G401 (cell line): ENCODE measurements at places on chromosomes 2 and 18. TPM values are rescaled to one million over a fixed set of nuclear protein-coding genes. Genes with fewer than 3 reads are reported as not detected.

DNA sequence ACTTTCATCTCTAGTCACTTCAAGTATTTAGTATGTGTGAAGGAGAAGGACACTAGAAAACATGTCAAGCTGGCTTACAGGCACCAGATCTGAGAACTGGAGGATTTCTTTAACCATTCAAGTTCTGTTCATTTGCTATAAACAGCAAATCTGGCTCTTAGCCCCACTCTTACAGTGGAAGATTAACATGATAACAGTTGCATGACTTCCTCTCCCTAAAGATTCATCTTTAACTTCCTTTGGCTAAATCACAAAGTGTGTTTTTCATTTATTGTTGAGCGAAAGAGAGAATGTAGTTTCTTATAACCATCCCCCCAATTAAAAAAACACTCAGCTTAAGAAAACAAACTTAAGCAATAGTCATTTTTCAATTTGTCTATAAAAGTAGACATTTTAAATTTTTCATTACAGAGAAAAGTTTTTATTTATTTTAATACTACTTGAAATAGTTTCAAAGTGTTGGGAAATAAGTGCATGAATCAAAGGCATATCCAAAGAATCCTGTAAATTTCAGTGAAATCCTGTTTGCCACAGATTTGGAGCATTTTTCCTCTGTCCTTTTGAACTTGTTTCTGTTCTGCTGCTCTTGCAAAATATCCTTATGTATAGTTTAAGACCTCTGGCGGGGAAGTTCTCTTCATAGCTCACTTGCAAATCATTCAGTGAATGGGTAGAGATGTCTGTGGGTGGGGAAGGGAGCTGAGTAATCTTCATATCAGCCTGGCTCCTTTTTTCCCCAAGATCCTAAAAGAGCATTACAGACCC, 241.0 kb upstream of the RBBP8 start:
- no peak for DNase-seq

DNA sequence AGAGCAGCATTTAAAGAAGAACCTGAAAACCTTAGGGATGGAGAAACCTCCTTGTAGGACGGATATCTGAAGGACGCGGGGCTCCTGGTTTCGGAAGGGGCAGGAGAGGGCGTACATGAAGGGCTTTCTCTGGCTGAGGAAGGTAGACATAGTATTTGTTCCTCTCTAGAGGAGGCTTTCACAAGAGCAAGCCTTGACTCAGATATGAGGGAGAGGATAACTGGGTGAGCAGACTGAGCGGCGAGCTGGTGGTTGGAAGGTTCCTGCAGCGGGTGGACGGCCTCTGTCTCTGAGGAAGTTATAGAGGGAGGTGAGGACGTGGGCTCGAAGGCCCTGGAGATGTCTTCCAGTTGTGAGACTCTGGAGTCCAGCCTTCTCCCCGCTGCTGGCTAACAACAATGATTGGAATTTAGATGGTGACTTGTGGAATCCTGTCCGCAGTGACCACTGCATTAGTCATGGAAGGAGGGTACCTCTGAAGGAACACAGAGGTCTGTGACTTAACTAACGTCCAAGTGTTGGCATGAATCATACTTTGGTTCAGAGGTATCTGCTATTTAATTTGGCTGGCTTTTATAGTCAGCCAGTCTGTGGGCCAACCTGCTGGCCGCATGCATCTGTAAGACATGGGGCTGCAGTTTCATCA, 80.9 kb downstream of the ASAP2 start:
- no peak for DNase-seq

DNA sequence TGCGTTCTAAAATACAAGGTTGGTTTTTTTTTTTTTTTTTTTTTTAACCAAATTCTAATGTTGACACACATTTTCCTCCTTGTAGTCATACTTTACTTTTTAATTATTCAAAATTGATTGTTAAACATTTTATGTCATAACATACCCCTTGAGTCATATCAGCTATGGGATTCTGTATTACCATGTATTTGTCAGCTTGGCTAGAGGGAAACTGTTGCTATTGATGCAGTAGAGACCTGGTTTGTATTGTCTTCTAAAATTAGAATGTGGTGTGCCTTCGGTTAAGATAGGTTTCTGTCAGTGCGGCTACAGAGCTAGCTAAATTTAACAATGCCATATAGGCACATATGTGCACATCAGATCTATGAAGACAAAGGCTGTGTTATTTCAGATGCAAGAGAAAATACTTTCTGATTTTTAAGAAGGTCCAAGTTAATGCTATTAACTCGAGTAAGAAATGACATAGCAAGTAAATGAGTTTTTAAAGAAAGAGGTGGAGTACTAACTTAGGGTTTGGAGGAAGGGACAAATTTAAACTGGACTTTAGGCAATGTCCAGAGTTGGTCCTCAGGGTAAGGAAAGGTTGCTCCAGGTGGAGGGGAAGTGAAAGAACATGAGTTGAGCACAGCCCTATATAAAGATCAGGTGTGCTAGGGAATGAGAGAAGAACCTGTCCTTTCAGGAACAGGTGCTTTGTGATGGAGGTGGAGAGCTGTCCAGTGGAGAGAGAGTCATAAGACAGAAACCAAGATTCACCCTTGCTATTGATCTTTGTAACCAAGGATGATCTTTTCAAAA, 152.3 kb downstream of the PRPF40A start:
- DNase-seq = no peak

DNA sequence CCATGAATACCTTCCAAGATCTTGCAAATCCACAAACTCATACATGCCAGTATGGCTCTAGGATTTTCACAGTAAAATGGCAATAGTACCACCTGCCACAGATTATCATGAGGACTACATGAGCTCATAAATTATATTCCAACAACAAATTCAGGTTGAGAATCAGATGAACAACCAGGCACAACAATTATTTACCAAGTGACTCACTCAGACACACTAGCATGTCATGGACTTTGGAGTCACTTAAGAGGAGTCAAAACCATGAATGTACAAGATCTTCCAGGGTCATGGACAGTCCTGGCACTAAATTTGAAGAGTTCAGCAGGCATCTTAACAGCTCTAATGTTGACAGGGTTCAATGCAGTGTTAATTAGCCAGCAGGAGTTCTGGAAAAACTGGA, 34.4 kb upstream of the BZW1 start:
- no peak for DNase-seq

- DNase-seq = no peak
Measured at GRCh38 chr2:71613953-71614925, 160.9 kb downstream of the DYSF start.

DNA sequence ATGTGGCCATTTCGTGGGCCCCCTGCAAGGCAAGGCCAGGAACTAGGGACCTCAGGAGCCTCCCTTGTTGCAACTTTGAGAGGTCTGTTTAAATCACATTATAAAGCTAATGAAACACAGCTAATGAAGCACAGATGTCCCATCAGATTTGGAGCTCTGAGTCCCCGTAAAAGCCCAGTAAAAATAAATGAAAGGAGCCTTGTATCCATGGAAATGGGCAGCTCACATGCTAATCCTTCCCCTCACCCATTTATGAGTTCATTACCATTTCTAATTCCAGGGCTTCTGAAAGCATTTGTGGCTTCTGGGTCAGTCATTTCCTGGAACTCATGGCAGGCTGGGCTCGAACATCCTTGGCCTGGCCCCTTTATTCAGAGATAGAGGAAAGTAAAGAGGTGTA, 274.8 kb downstream of the SS18 start:
- DNase-seq = no peak

DNA sequence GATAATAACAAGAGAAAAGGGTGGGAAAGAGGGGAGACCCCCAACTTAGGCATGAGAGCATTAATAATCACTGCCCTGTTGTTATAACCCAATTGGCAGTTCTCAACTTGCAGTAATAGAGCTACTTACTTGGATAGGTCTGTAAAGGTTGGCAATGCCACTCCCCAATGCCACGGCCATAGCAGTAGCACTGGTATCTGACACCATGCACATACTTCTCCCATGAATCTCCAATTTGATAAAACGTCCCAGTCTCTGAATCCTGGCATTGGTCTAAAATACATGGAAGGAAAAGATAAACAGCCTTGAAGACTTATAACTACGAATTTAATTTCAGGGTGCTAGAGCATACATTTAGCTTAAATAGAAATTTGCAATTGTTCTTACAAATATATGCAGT, 16.8 kb downstream of the FN1 start:
- DNase-seq = no peak

DNA sequence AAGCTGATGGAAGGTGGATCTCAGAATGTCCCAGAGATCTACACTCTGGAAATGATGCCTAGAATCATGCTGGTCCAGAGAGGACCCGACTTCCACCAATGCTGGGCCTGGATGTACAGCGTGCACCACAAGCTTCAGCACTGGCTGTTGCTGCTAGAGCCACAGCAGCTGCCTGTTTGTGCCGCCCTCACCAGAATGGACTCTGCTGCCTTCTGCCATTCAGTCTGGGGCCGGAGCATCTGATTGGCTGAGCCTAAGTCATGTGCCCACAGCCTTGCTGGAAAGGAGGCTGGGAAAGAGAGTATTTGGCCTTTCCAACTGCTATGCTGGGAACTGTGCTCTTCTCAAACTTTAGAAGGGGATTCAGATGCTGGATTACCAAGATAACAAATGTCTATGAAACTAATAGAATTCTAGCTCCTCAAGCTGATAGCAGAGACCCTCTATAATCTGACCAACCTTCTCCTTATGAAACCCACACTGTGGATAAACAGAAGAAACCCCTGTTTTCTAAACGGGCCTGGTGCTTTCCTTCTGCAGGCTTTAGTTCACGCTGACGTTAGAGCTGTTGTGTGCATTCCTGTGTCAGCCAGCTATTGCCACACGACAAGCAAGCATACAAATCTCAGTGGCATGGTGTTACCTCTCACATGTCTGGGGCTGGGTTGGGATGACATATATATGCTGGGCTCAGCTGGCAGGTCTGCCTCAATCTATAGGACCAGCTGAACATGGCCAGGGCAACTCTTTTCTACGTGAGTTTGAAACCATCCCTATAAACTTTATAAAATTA, 4.1 kb upstream of the LOXHD1 start:
- peak; percentile 88 for DNase-seq

- DNase-seq = no peak
Measured at GRCh38 chr18:58624011-58624410, 4.9 kb downstream of the ALPK2 start.

DNA sequence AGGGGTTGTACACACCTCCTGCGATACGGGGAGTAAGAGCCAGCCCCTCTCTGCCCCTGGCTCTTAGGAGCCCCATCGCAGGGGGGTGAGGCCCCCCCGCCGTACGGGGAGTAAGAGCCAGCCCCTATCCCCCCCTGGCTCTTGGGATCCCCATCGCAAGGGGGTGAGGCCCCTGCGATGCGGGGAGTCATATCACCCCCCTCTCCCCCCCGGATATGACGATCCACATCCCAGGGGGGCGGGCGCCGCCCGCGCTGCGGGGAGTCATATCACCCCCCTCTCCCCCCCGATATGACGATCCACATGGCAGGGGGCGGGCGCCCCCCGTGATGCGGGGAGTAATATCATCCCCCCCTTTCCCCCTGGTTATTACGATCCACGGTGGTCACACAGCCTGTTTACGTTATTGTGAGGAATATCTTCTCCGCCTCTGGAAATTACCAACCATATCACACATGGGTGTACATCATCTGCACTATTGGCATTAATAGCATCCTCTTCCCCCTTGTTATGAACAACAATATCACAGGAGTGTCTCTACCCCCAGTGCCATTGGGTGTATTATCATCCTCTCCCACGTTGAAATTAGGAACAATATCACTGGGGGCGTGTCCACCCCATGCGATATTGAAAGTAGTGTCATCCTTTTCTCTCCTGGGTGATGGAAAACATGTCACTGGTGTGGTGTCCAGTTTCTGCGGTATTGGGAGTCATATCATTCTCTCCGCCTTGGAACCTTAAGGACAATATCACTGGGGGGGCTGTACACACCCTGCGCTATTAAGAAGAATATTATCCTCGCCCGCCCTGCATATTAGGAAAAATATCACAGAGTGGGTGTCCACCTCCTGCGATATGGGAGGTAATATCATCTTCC, 24.7 kb upstream of the NAGK start:
- no peak for DNase-seq

GRCh38 chr2:192718340-192718739, 523.6 kb upstream of the TMEFF2 start:
- no peak for DNase-seq

- DNase-seq = no peak
Measured at GRCh38 chr2:223967981-223968380, 10.7 kb downstream of the MRPL44 start.

- DNase-seq = no peak
Measured at GRCh38 chr2:60885683-60886082, 4.3 kb downstream of the REL start.

DNA sequence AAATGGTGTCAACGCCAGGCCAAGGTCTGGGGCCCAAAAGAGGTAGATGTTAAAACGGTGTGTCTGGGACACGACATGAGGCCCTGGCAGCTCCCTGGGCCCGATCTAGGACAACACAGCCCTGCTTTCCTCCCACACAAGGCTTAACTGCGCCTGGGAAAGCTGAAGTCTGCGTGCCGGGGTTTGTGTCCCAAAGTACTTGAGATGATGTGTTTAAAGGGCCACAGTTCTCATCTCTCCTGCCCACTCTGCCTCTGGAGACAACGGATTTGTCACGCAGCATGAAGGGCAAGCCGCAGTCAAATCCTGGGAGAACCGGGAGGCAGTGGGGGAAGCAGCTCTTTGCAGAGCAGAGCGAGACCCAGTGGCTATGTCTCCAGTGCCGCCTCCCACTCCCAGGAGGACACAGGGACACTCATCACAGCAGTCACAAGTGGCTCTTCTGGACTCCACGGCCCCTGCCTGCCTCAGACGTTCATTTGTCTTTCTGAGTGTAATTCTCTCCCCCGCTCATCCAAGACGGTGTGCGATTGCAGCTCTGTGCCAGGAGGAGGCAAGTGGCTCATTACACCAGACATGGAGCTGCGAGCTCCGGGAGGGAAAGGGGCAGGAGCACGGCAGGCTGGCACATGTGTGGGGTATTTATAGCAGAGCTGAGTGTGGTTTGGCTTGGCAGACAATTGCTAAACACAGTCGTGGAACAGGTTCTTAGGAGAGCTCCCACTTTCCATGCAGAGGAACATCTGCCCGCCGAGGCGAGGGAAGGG, 57.7 kb upstream of the SEMA4C start:
- DNase-seq = peak; percentile 54

DNA sequence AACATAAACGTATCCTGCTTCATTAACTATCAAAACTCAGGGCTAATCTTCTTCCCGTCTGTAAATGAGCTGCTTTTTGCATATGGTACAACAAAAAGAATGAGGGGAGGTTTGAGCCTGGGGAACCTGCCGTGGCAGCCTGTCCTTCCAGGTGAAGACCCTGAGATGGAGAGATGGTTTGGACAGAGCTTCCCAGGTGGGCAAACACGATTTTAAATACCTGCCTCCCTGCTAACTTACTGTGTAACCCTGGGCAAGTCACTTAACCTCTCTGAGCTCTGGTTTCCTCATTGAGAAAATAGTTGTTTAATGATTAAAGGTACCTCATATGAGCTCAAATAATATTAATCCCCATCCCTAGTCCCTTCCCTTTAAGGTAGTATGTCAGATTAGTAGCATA, 9.0 kb downstream of the EMX1 start:
- DNase-seq = no peak

GRCh38 chr2:217864963-217865772, 137.6 kb downstream of the TNS1 start:
- DNase-seq = no peak

IL36G gene
- total RNA-seq = not detected in 2 replicates

ATOH8 gene
- 18.9 and 25.8 TPM in 2 replicates for total RNA-seq

FEZ2 gene
- 52.8 and 66.7 TPM in 2 replicates for total RNA-seq

NR4A2 gene
- not detected in 2 replicates for total RNA-seq

C2orf78 gene
- total RNA-seq = 0.07 TPM in 1 of 2 replicates, not detected in the other

COBLL1 gene
- total RNA-seq = not detected in 2 replicates

LIMS4 gene
- total RNA-seq = not detected in 2 replicates

IL1RL2 gene
- not detected in 2 replicates for total RNA-seq

KDM3A gene
- 31.9 and 53.2 TPM in 2 replicates for total RNA-seq

CRIM1 gene
- total RNA-seq = 32.1 and 43.4 TPM in 2 replicates

CPO gene
- 0.62 TPM in 1 of 2 replicates, not detected in the other for total RNA-seq
